Prostate gland (tissue), 2 donors: ENCODE measurements at places on chromosomes 4 and X.
A peak's percentile ranks its signal among the peaks of the same experiment; 100 is the strongest.

DNA sequence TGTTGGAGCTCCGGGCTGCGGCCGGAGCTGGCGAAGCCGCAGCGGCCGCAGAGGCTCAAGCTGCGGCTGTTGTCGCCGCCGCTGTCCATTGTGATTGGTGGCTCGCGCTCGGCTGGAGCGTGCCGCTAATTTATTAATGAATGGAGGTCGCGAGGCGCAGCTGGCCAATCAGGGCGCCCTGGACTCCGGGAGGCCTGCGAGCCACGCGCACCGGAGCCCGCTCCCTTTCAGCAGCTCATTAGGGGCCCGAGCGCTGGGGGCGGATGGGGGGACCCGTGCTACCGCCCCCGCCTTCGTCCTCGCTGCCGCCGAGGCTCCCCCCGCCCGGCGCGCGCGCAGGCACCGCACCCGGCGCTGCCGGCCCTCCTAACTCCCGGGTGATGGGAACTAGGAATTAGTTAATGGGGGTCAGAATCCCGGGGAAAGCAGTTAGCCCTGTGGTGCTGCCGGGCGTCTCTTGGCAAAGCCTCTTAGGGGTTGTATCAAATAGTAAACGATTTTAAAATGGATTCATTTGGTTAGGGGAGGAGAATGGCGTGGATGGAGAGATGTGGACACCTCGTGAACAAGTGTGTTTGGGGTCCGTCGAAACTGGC lies 589 bp upstream of the NEUROG2 start:
- H3K27ac ChIP-seq: no peak overlapping the region
- no peak for DNase-seq
- H3K36me3 ChIP-seq: no peaks in the 10 kb centered on the region

DNA sequence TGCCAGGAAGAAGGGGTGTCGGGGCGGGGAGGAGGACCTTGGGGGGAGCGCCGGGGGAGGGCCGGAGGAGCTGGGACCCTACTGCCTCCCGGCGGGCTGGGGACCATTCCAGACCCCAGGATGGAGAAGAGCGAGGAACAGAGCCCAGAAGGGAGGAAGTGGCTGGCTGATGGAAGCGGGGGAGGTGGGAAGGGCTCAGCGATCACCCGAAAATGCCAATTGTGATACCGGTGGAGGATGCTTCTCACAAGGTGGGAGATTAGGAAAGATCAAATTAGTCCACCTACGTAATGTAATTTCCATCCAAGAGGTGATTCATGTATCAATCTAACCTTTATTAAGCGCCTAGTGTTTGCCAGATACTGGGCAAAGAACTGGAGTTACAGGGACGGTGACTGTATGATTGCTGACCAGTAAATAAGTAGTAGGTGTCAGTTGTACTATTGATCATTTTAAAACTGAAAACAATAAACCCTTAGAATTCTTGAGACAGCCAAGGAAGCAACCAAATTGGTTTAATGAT lies 452 bp upstream of the RAI2 start:
- peak overlapping the region; percentile 47 for H3K27ac ChIP-seq
- H3K27me3 ChIP-seq: no peaks in the 10 kb centered on the region
- no peaks in the 10 kb centered on the region for H3K4me1 ChIP-seq
- no peak for DNase-seq

DNA sequence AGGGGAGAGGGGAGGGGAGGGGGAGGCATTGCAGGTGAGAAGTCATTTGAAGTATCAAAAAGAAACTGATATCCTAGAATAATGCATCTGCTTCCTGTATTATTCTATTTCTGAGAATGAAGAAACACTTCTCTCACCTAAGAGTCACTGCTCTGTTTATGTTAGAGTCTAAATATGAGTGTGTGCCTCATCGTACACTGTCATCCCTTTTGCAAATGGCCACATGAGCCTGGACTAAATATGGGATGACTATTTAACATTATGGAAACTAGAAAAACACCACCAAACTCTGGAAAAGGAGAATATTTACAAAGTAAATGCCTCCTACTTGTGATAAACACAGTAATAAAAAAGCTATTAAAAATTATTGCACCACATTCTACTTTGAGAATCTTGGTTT lies 146.4 kb upstream of the NOCT start:
- H3K27me3 ChIP-seq: no peaks in the 10 kb centered on the region
- no peak overlapping the region for H3K27ac ChIP-seq
- H3K36me3 ChIP-seq: no peaks in the 10 kb centered on the region
- no peaks in the 10 kb centered on the region for H3K4me1 ChIP-seq
- no peak overlapping the region for H3K4me3 ChIP-seq
- no peak for DNase-seq

DNA sequence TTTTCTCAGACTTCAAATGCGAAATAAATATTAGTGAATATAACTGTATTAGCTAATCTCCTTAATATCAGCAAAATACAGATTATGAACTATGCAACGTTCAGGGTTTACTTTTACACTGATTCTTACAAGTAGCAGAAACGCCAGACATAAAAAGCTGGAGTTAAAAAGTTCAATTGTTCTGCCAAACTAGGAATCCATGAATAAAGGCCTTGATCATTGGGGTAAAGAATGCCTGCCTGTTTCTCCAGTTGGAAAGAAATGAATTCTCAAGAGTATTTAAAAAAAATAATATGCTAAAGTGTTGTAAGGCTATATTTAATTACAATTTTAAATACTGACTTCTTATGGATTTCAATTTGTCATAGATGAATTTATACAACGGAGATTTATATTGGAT lies 612.2 kb downstream of the DMD start:
- no peaks in the 10 kb centered on the region for H3K27me3 ChIP-seq
- no peak overlapping the region for H3K27ac ChIP-seq
- no peak for DNase-seq
- no peaks in the 10 kb centered on the region for H3K4me1 ChIP-seq
- H3K36me3 ChIP-seq: no peaks in the 10 kb centered on the region

GRCh38 chr4:8524595-8525382 lies 55.4 kb upstream of the GPR78 start:
- DNase-seq: no peak
- no peaks in the 10 kb centered on the region for H3K4me1 ChIP-seq
- no peaks in the 10 kb centered on the region for H3K36me3 ChIP-seq
- no peak overlapping the region for H3K4me3 ChIP-seq

GRCh38 chr4:151801547-151802516 lies 41.0 kb upstream of the GATB start:
- H3K4me1 ChIP-seq: no peaks in the 10 kb centered on the region
- H3K36me3 ChIP-seq: no peaks in the 10 kb centered on the region
- H3K27ac ChIP-seq: no peak overlapping the region
- H3K27me3 ChIP-seq: no peaks in the 10 kb centered on the region
- peak; percentile 5 for DNase-seq

DNA sequence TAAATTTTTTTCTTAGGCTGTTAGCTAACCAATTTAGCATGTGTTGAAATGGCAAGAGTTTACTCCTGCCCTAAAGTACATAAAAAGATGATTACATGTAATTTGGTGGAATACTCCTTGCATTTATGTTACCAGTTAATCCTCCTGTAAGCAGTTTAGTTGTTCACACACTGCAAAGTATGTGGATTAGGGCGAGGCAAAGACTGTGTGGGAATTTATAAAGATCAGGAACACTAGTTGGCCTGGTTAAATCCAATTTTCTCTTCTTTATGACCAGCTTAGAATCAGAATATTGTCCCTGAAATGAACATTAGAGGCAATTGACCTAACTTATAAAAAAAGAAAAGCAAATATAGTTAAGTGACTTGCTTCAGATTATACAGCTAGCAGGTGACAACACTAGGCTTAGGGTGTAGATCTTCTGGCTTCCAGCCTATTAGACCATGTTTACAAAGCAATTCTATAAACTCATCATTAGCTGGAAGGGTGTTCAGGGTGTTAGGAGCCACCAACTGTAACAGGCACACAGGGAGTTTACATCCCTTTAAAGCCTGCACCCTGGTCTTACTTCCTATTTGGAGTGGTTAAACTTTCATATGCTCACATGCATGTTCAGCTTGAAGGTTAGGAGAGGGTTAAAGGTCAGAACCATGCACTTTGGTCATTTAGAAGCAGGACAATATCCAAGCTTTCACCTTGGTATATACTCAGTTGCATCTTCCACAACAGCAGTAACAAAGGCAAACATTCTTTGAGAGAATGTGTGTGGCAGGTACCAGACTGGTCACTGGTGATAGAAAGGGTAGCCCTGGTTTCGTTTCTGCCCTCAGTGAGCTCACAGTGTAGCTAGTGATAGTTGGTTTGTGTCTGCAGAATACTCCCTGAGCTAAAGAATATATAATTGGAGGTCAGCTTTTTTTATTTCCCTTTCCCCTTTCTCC lies 72.6 kb downstream of the GC start:
- no peak overlapping the region for H3K27ac ChIP-seq
- no peak for DNase-seq
- H3K36me3 ChIP-seq: no peaks in the 10 kb centered on the region
- H3K4me3 ChIP-seq: no peak overlapping the region

DNA sequence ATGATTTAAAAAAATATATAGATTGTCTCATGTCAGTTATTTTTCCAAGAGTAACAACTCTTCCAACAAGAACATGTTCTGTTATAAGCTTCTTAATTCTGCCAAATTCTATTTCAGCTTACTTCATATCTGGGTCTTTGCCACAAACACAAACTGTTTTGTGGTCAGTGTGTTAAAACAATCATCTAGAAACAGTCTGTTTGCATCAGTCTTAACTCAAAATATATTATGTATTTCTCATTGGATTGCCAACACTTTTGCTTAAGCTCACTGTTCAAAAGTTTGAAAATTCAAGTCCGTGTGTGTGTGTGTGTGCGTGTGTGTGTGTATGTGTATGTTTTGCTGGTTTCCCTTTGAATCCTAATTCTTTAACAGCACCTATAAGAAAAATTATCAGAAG lies 752.3 kb upstream of the NDST4 start:
- H3K27ac ChIP-seq: no peak overlapping the region
- no peak overlapping the region for H3K4me3 ChIP-seq
- H3K27me3 ChIP-seq: peaks cover 2% of the 10 kb centered on the region
- no peaks in the 10 kb centered on the region for H3K36me3 ChIP-seq

GRCh38 chr4:87982036-87982435 lies 6.5 kb downstream of the SPP1 start:
- H3K4me3 ChIP-seq: no peak overlapping the region
- no peaks in the 10 kb centered on the region for H3K27me3 ChIP-seq
- no peak for DNase-seq
- H3K36me3 ChIP-seq: no peaks in the 10 kb centered on the region

GRCh38 chr4:118825799-118826198 lies 10.1 kb downstream of the SEC24D start:
- H3K36me3 ChIP-seq: no peaks in the 10 kb centered on the region
- no peak overlapping the region for H3K4me3 ChIP-seq

- peak overlapping the region; percentile 2 for H3K4me3 ChIP-seq
- no peaks in the 10 kb centered on the region for H3K4me1 ChIP-seq
- H3K27ac ChIP-seq: no peak overlapping the region
- DNase-seq: no peak
These were observed 5.1 kb upstream of the CXCL10 start for GRCh38 chr4:76028350-76028765.

GRCh38 chrX:24619647-24620046 lies 27.5 kb downstream of the PCYT1B start:
- no peak overlapping the region for H3K4me3 ChIP-seq
- no peak overlapping the region for H3K27ac ChIP-seq
- no peaks in the 10 kb centered on the region for H3K36me3 ChIP-seq

GRCh38 chrX:40734971-40735324 lies 394 bp downstream of the MED14 start:
- H3K27ac ChIP-seq: peak overlapping the region; percentile 94
- peak; percentile 5 for DNase-seq
- peak overlapping the region; percentile 70 for H3K4me3 ChIP-seq
- no peaks in the 10 kb centered on the region for H3K36me3 ChIP-seq

DNA sequence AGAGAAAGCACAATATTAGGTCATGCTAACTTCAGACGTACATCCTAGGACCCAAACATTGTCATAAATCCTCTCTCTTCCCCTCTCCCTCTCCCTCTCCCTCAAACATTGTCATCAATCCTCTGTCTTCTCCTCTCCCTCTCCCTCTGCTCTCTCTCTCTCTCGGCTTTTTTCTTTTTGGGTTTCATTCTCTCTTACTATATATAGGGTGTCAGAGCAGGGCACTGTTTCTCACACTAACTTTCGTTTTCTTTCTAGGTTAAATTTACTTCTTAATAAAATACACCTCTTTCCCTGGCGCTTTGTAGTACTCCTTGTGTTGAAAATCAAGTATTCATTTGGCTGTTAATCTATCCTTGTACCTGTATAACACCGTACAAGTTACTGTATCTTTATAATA lies 37.0 kb upstream of the HERC5 start:
- DNase-seq: no peak
- H3K4me1 ChIP-seq: no peaks in the 10 kb centered on the region
- no peak overlapping the region for H3K27ac ChIP-seq
- H3K27me3 ChIP-seq: no peaks in the 10 kb centered on the region
- no peaks in the 10 kb centered on the region for H3K36me3 ChIP-seq

DNA sequence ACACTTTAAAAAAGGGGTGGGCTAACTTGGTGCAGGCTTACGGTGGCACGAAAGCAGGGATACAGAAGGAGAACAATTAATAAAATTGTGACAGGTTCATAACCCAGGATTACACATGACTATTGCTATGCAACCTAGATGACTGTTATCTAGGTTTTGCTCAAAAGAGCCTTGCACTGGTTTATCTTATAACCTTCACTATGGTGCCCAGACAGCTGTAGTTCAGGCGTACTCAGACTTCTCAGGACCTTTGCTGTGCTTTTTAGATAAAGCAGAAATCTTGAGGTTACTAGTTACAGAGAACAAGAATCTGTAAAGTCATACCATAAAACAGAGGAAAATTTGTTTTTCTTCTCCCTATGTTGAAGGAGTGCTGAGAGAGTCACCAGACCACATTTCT lies 44.4 kb downstream of the UGT2A3 start:
- H3K4me1 ChIP-seq: peaks cover 8% of the 10 kb centered on the region
- DNase-seq: no peak
- H3K4me3 ChIP-seq: no peak overlapping the region
- peak overlapping the region; percentile 79 for H3K27ac ChIP-seq
- H3K36me3 ChIP-seq: no peaks in the 10 kb centered on the region

GRCh38 chrX:42533761-42534160 lies 244.2 kb downstream of the PPP1R2C start:
- H3K27ac ChIP-seq: no peak overlapping the region
- H3K27me3 ChIP-seq: no peaks in the 10 kb centered on the region
- H3K4me1 ChIP-seq: no peaks in the 10 kb centered on the region

GRCh38 chr4:41196633-41197332 lies 17.6 kb downstream of the APBB2 start:
- H3K36me3 ChIP-seq: no peaks in the 10 kb centered on the region
- no peak overlapping the region for H3K4me3 ChIP-seq
- H3K4me1 ChIP-seq: no peaks in the 10 kb centered on the region
- no peaks in the 10 kb centered on the region for H3K27me3 ChIP-seq
- H3K27ac ChIP-seq: no peak overlapping the region
- DNase-seq: no peak
